ENCODE measurements at places on chromosomes 16 and 17.
A peak's percentile ranks its signal among the peaks of the same experiment; 100 is the strongest.

- peak; percentile 45 for DNase-seq
Measured at GRCh38 chr17:4469552-4469951, 29.1 kb upstream of the SPNS2 start.

DNA sequence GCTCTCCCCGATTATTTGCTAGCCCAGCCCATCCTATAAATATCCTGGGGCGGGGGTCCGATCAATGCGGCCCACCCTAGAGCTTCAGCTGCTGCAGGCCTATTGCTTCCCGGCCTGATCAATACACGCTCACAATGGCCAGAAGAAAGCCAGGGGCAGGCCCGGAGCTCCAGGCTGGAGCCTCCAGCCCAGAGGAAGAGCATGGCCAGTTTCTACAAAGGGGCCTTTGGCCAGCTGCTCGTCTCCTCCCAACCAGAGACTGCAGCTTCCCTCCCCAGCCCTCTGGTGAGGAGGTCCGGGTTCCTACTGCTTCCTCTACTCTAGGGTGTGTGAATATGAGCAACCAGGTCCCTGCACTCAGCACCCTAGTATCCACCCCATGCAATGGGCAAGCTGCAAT lies 36.7 kb downstream of the SALL1 start:
- DNase-seq: no peak

DNA sequence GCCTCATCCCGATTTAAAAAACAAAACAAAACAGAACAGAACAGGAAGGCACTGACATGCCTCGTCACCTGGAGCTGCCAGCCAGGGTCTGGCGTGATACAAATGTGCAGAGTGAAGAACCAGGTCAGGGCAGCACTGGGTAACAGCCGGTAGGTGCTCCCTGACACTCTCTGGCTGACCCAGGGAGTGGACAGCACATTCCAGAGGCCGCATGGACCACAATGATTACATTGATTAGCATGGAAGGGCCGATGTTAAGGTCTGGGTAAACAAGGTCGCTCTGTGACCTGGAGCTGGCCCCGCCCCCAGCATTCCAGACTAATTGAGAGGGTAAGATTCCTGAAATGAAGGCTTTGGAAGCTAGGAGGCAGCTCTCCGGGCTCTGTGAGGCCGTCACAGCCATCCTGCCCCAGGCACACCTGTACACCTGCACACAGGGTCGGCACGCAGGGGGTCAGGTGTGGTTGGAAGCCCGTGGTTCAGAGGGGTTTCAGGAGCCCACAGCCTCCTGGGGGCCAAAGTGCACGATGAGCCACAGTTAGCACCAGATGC lies 21.4 kb downstream of the PIEZO1 start:
- DNase-seq: no peak

GRCh38 chr17:58534331-58534730 lies 19.9 kb upstream of the MTMR4 start:
- no peak for DNase-seq

GRCh38 chr17:64289741-64290141 lies 26.7 kb upstream of the TEX2 start:
- no peak for DNase-seq

GRCh38 chr16:58863042-58863441 lies 128.9 kb upstream of the GOT2 start:
- no peak for DNase-seq

DNA sequence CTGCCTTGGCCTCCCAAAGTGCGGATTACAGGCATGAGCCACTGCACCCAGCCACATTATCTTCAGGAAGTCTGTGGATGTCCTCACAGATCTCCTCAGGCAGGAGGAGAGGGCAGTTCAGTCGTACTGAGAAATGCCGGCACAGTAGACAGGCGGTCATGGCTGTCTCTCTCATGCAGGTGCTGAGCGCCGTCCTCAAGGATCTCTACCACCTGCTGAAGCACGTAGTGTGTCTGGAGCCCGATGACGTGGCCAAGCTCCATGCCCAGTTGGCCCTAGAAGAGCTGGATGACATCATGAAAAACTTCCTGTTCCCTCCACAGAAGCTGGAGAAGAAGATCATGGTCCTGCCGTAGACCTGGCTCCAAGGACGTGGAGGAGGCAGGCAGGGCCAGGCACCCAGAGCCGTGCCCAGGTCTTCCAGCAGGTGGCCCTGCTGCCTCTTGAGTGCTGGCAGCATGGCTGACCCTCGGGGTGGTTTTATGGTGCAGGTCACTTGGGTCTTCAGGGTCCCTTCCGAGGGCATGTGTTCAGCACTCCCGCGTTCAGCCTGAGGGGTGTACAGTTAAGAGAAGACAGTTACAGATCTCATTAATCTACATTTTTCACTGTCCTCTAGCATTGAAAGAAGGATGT lies 22.0 kb upstream of the HAS3 start:
- DNase-seq: no peak

DNA sequence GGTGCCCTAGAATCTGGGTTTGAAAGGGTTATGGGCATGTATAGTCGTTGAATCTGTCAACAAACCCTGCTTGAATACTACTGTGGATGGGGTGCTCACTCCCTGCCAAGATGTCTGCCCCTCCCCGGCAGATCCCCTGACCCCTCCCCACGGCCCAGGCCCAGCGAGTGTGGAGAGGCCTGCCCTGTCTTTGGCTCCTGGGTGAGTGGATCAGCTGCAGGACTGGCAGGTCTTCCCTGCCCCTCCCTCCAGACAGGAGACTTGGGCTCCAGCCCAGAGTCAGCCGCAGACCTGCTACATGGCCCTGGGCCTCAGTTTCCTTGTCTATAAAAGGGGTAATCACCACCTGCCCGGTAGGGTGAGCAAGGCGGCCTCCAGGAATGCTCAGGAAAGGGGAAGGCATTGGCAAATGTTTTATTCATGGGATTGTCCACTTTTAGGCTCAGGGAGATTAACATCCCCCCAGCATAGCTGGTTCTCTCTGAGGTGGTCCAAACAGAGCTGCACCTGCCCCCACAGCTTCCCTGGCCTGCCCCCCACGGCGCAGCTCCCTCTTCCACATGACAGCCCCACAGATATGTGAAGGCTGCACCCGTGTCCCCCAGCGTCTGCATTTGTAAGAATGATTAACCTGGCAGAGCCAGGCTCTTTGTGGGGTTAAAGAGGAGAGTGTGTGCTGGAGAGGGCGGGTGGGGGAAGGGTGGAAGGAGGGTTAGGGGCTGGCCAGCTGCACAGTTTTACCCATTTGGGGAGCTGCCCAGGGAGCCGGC lies 18.5 kb upstream of the SPNS2 start:
- DNase-seq: no peak

DNA sequence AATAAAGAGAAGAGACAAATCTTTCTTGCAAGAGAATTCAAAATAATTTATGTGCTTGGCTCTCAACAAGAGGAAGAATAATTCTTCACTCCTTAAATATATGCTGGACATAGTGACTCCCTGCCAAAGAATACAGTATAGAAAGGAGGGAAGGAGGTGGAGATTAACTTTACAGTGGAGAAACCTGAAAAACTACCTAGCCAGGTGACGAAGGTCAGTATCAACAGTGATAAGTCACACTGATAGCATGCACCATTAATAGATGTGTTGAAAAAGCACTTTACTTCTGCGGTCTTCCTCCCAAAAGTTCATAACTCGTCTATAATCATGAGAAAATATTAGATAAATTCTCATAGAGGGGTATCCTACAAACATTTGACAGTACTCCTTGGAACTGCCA lies 21.4 kb downstream of the CBLN1 start:
- DNase-seq: no peak

DNA sequence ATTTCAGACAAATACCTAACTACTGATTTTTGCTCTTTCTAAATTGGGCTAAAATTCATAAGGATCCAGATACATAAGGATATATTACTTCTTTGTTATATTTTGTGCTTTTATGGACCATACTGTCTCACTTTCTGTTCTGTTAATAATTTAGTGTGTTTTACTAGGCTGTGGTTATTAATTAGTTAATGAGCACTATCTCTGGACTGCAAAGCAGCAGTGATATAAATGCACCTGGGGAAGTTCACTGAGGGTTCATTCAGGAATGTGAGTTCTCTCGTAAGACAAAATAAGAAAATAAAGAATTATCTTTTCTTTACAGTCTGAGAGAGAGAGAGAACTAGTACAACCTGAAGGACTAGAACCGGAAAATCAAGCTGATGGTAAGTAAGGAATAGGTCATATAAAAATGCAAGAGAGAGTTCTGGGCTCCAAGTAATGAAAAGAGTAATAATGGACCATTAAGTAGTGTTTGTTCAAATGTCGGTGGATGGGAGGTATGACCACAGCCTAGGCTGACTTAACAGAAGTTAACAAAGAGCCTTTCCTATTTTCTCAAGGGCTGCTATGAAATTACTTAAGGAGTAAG lies 55.6 kb downstream of the IKZF3 start:
- no peak for DNase-seq

- DNase-seq: peak; percentile 88
Measured at GRCh38 chr17:42407289-42407836, 15.7 kb downstream of the CAVIN1 start.

- no peak for DNase-seq
Measured at GRCh38 chr17:62186841-62187240, 121.8 kb upstream of the MED13 start.

GRCh38 chr16:89049484-89050118 lies 44.1 kb upstream of the ACSF3 start:
- DNase-seq: peak; percentile 12

- no peak for DNase-seq
Measured at GRCh38 chr17:80101946-80102663, 724 bp downstream of the GAA start.
